WTC11 (cell line): ENCODE measurements at places on chromosomes 6 and 20. TPM values are rescaled to one million over a fixed set of nuclear protein-coding genes. Genes with fewer than 3 reads are reported as not detected.

MRAP2 gene
- 4.8 to 5.2 TPM (median 4.9 TPM) in 3 replicates for total RNA-seq

GSTA2 gene
- 0.14 TPM in 1 of 3 replicates, not detected in the others for total RNA-seq

BHLHE23 gene
- total RNA-seq: 0.57 to 1.3 TPM (median 0.66 TPM) in 3 replicates

SLC16A10 gene
- 14.9 to 18.4 TPM (median 16.0 TPM) in 3 replicates for total RNA-seq

BCAS1 gene
- total RNA-seq: 0.11 to 0.25 TPM (median 0.18 TPM) in 3 replicates

DNA sequence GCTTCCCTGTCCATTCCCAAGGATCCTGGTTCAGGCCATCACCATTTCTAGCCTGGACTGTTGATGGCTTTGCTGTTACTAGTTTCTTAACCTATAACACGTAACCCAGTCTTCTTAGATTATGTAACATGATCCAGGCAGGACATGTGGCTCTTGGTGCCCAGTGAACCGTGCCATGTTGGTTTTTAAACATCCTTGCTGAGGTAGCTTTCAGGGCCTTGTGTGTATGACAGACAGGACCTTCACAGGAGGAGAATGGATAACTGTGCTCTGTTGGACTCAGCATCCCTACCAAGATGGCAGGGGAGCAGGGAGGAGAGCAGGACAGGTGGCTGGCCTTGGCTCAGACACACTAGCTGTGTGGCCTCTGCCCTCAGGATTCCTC is 46.8 kb downstream of the PANK2 start:
- DNase-seq: no peak
- H3K27me3 ChIP-seq: no peaks in the 10 kb centered on the region
- peaks cover 7% of the 10 kb centered on the region; the same call in 1 of the 2 replicates for H3K36me3 ChIP-seq
- no peaks in the 10 kb centered on the region; the same call in 1 of the 2 replicates for H3K4me1 ChIP-seq

- H3K27me3 ChIP-seq: no peaks in the 10 kb centered on the region
- no peak overlapping the region for H3K27ac ChIP-seq
- H3K4me1 ChIP-seq: peaks cover 25% of the 10 kb centered on the region
- no peak overlapping the region for H3K4me3 ChIP-seq
Measured at GRCh38 chr6:20916086-20916485, 381.8 kb downstream of the CDKAL1 start.

DNA sequence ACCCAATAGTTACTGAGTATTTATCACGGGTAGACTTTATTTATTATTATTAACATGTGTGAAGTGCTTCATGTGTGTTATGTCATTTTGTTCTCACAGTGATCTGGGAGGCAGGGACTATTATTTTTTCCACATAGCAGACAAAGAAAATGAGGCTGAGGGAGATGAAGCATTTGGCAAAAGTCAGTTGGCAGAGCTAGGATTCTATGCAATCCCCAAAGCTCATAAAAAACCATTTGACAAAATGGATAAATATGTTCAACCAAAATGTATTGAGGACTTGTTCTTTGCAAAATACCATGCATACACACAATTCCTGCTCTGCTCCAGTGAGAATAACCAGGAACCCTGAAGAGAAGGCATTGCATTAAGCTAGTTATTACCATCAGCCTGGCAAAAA is 184.4 kb downstream of the HS3ST5 start:
- H3K27ac ChIP-seq: no peak overlapping the region
- peaks cover 26% of the 10 kb centered on the region for H3K4me1 ChIP-seq
- DNase-seq: no peak
- H3K36me3 ChIP-seq: no peaks in the 10 kb centered on the region

DNA sequence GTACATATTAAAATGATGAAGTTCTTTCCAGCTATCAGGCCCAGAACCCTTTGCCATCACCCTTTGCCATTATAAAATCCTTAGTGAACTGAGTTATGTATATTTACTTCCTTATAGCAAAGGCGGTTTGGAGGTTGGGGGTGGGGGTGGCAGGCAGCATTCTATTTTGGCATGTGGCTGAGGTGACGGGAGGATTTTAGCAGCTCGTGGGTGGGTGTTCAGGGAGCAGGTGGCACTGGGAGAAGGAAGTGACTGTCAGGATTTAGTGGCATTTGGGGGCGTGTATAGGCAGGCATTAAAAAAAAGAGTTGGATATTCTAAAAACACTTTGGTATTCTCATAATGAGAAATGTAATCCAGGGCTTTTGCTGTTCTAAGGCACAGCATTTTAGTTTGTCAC is 150.7 kb downstream of the RIMS1 start:
- no peak overlapping the region for H3K27ac ChIP-seq
- no peaks in the 10 kb centered on the region for H3K36me3 ChIP-seq
- no peak overlapping the region for H3K4me3 ChIP-seq

DNA sequence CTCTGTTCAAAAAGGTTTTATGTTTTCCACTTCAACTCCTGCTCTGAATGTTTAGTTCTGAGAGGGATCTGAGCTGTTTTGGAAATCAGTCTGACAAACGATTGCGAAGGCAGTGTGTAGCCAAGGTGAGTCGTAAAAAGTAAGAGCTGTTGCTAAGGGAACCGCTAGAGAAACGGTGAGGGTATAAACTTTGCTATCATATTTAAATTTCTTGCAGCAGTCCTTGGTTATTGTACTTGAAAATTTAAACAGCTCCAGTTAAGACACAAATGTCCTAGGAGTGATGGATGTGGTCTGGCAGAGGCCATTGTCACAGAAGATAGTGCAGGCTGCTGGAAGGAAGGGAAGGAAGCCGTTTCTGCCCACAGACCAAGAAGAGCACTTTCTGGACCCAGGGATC is 64.9 kb upstream of the CITED2 start:
- peaks cover 11% of the 10 kb centered on the region for H3K4me1 ChIP-seq
- no peak overlapping the region for H3K27ac ChIP-seq
- no peaks in the 10 kb centered on the region for H3K36me3 ChIP-seq
- no peaks in the 10 kb centered on the region for H3K27me3 ChIP-seq

DNA sequence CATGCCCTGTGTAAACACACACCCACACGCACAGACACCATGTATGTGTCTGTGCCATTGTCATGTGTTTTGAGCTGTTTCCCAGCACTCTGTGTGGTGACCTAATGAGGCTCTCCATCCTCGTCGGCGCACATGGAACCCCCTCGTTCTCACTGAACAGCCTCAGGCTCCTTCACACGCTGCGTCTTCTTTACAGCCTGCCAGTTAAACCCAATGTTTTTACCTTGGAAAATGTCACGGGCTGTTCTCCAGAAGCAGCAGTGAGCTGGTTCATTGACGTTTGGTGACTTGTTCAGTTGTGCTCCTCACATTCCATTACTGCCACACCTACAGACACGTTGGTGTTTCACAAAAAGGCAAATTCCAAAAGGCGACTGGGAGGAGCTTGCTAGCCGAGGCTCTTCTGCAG is 201.0 kb upstream of the FOXQ1 start:
- no peaks in the 10 kb centered on the region; the same call in 1 of the 2 replicates for H3K4me1 ChIP-seq
- H3K27ac ChIP-seq: no peak overlapping the region
- no peak for DNase-seq
- H3K27me3 ChIP-seq: peaks cover 50% of the 10 kb centered on the region
- H3K4me3 ChIP-seq: no peak overlapping the region

- no peaks in the 10 kb centered on the region for H3K36me3 ChIP-seq
- H3K4me1 ChIP-seq: no peaks in the 10 kb centered on the region
- H3K4me3 ChIP-seq: no peak overlapping the region
- peaks cover 57% of the 10 kb centered on the region for H3K27me3 ChIP-seq
- H3K27ac ChIP-seq: no peak overlapping the region
Measured at GRCh38 chr6:44285552-44286284, 15.5 kb downstream of the TMEM151B start.

GRCh38 chr6:123668965-123669591 is 32.3 kb upstream of the TRDN start:
- no peak overlapping the region for H3K4me3 ChIP-seq
- peaks cover 7% of the 10 kb centered on the region for H3K36me3 ChIP-seq
- peaks cover 29% of the 10 kb centered on the region for H3K4me1 ChIP-seq
- H3K27me3 ChIP-seq: peaks cover 2% of the 10 kb centered on the region
- no peak for DNase-seq

- H3K4me3 ChIP-seq: no peak overlapping the region
- no peaks in the 10 kb centered on the region for H3K27me3 ChIP-seq
- DNase-seq: no peak
- no peaks in the 10 kb centered on the region for H3K4me1 ChIP-seq
- H3K27ac ChIP-seq: no peak overlapping the region
Measured at GRCh38 chr6:107812234-107812769, 11.8 kb downstream of the SCML4 start.

GRCh38 chr20:4787069-4787468 is 65.4 kb downstream of the PRND start:
- no peak for DNase-seq
- no peaks in the 10 kb centered on the region for H3K27me3 ChIP-seq
- H3K4me3 ChIP-seq: no peak overlapping the region
- peaks cover 9% of the 10 kb centered on the region for H3K36me3 ChIP-seq
- H3K27ac ChIP-seq: no peak overlapping the region
- no peaks in the 10 kb centered on the region for H3K4me1 ChIP-seq

DNA sequence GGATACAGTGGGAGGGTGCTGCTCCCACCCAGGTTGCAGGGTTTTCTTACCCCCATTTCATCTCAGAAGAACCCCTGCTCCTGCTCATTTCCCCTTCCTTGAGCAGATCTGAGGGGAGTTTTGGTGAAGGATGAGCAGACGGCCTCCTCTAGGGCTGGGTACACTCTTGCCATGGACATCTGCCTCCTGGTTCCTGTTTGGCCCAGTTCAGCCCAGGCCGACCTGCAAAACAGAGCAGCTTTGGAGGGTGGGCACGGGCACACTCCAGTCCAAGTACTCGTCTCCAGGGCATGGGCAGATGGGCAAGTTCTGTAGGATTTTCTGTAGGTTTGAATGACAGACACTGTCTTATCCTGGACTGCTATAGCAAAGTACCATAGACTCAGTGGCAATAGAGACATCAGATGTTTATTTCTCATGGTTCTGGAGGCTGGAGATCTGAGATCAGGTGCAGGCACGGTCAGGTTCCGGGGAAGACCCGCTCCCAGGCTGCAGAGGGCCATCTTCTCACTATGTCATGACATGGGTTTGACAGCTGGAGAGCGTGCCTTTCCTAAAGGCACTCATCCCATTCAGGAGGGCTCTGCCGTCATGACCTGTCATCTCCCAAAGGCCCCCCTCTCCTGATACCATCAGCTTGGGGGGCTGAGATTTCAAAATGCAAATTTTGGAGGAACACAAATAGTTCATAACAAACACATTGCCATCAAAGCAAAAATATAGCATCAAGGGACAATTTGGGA is 6.2 kb downstream of the NPBWR2 start:
- H3K27me3 ChIP-seq: peaks cover 22% of the 10 kb centered on the region
- peak overlapping the region; percentile 57 for H3K4me3 ChIP-seq
- peaks cover 8% of the 10 kb centered on the region for H3K4me1 ChIP-seq
- no peak overlapping the region for H3K27ac ChIP-seq

DNA sequence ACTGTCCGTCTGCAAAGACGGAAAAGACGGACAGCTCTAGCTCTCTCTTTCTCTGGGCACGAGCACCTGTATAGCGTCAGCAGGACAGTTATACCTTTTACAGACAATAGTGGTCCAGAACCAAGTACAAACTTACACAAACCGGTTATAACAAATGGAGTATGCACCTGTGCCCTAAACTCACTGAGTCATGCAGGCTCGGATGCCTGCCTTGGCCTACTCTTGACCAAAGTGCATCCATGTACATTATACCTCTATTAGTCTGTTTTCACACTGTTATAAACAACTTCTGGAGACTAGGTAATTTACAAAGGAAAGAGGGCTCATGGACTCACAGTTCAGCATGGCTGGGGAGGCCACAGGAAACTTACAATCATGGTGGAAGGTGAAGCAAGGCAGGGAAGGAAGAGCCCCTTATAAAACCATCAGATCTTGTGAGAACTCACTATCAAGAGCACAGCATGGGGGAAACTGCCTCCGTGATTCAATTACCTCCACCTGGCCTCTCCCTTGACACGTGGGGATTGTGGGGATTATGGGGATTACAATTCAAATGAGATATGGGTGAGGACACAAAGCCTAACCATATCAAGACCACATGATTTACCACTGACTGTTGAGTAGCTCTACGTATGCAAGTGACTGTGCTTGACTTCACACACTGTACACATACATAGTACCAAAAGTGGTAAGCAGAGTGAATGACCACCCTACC is 23.1 kb downstream of the MAN1A1 start:
- no peaks in the 10 kb centered on the region for H3K27me3 ChIP-seq
- H3K4me3 ChIP-seq: no peak overlapping the region
- DNase-seq: no peak

GRCh38 chr6:20538131-20538662 is 3.9 kb downstream of the CDKAL1 start:
- H3K4me1 ChIP-seq: peaks cover 14% of the 10 kb centered on the region
- DNase-seq: no peak
- no peaks in the 10 kb centered on the region for H3K27me3 ChIP-seq
- H3K4me3 ChIP-seq: no peak overlapping the region
- H3K36me3 ChIP-seq: peaks cover 13% of the 10 kb centered on the region

- peaks cover 5% of the 10 kb centered on the region; the same call in 1 of the 2 replicates for H3K4me1 ChIP-seq
- H3K27ac ChIP-seq: no peak overlapping the region
- H3K4me3 ChIP-seq: no peak overlapping the region
- DNase-seq: no peak
- no peaks in the 10 kb centered on the region for H3K36me3 ChIP-seq
Measured at GRCh38 chr6:154356113-154356512, 490 bp downstream of the IPCEF1 start.

DNA sequence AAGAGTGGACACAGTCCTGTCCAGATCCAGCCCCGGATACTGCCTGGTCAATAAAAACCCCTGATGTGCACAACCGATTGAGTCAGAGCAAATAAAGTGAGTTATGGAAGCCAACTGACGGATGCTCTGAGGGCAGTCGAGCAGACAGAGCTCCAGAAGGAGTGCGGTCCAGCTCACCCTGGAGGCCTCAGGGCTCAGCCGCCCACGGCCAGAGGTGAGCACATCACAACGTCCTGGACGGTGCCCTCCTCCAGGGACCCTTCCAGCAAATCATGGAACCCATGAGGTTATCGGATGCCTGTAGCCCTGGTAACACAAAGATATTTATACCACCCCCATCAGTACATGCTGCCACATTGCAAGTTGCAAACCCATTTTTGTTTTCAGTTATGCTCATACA is 44.0 kb upstream of the SMOC2 start:
- DNase-seq: no peak
- peaks cover 6% of the 10 kb centered on the region for H3K4me1 ChIP-seq
- no peak overlapping the region for H3K4me3 ChIP-seq
- H3K27me3 ChIP-seq: no peaks in the 10 kb centered on the region
- H3K27ac ChIP-seq: no peak overlapping the region

GRCh38 chr6:130070792-130071191 is 52.4 kb downstream of the L3MBTL3 start:
- no peaks in the 10 kb centered on the region for H3K27me3 ChIP-seq
- peaks cover 8% of the 10 kb centered on the region for H3K36me3 ChIP-seq
- peaks cover 6% of the 10 kb centered on the region for H3K4me1 ChIP-seq
- no peak overlapping the region for H3K27ac ChIP-seq
- H3K4me3 ChIP-seq: no peak overlapping the region

GRCh38 chr6:48068278-48069251 is 42.4 kb downstream of the PTCHD4 start:
- H3K36me3 ChIP-seq: no peaks in the 10 kb centered on the region
- H3K27me3 ChIP-seq: peaks cover 51% of the 10 kb centered on the region
- H3K4me1 ChIP-seq: peaks cover 25% of the 10 kb centered on the region

DNA sequence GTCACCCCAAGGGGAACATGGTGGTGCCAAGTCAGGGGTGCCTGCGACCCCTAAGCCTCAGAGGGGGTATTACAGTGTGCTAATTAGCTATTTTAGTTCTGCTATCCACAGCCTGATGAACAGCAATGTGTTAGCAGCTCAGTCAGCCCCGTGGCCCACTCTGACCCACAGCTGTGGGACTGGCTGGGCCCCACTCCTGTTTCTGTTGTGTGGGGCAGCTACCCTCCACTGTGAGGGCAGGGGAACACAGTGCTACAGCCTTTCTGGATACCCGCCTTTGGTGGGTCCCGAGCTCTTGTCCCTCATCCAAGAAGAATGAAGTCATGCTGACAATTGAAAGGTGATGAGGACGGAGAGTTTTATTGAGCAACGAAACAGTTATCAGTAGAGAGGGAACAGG is 152.5 kb upstream of the GGTLC1 start:
- no peak overlapping the region for H3K27ac ChIP-seq
- no peak for DNase-seq
- peaks cover 5% of the 10 kb centered on the region for H3K36me3 ChIP-seq
- 0 out of 2 replicates have a peak, but pooled peaks cover 4% of the 10 kb centered on the region for H3K4me1 ChIP-seq
